ENCODE measurements at places on chromosomes 4 and X.

DNA sequence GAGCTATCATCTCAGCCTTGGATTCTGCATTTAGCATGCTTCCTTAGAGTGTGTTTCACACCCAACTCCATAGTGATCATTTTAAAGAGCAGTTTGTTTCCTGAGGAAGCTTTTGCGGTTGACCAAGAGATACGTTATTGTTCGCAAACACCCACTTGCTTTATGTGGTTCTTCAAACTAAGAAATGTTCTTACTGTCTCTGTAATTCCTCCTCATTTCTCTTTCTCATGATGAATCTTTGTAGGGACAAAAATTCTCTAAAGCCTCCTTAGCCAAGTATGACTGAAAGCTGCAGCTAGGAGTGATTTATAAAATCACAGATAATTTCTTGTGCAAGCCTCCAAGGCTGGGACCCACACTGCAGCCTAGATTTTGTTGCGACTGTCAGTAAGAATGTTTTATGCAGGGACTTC lies 10.0 kb downstream of the TNIP3 start:
- DNase-seq: no peak

DNA sequence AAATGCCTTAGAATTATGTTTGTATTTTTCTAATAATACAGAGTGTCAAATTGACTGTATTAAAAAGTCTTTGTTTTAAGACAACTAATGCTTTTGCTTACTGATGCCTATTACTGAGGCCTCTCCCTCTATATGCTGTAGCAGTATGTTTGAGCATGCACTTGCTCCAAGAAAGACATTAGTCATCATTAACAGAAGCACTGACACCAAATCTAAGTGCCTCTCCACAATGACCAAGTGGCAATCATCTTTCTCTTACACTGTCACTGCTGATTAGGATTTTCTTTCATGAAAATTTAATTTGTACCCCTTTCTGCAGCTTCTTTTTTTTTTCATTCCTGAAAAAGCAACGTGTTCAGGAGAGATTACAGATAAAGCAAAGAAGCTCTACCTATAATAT lies 11.1 kb upstream of the MAB21L2 start:
- no peak for DNase-seq

GRCh38 chrX:77223046-77223445 lies 224.1 kb upstream of the FGF16 start:
- no peak for DNase-seq

GRCh38 chr4:141132072-141132708 lies 1.1 kb downstream of the RNF150 start:
- DNase-seq: no peak

DNA sequence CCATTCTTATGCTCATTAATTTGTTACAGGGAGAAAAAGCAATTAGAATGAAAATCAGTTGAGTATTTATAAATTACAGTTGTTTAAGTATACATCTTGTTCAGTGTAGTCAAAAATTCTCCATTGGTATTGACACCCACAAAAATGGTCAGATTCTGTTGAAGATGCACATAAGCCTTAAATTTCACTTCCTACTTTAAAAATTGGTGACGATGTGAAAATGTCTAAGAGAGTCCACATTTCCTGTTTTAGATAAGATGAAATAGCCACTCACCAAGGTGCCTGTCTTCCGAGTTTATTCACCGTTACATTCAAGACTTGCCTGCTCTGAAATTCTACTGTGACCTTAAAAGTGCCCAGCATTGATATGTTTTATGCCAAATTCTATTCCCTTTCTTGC lies 93.6 kb downstream of the GPR143 start:
- DNase-seq: no peak

DNA sequence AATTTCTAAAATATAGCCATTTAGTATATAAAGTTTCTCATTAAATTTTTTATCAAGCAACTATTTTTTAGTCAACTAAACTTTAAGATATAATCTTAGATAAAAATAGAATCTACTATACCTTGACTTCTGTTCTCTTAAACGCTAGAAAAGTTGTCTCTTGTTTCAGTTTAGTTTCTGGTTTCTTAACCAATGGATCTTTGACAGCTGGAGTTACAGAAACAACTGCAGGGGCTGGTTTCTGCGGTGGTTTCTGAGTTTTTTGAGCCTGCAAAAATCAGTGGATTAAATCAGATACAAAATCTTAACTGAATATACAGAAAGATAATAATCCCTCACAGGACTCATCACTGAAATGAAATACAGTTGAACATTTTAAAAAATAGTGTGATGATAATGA lies 21.9 kb downstream of the INTS12 start:
- no peak for DNase-seq

GRCh38 chrX:12986886-12987285 lies 12.0 kb downstream of the TMSB4X start:
- no peak for DNase-seq

DNA sequence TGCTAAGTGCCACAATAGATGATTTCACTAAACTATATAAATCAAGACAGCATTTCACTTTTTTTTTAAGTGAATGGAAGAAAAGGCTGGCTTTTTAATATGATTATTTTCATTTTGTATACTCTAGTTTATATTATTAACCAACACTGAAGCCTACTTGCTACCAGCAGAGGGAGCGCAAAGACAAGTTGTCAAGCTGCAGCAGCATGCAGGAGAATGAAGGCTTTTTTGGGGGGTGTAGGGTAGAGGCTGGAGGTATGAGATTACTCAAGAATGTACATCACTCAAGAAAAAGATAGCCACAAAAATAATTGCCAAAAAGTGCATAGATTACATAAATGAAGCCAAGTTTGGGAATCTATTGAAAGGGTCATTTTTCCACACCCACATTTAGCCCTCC lies 519.5 kb downstream of the FGF13 start:
- DNase-seq: no peak

DNA sequence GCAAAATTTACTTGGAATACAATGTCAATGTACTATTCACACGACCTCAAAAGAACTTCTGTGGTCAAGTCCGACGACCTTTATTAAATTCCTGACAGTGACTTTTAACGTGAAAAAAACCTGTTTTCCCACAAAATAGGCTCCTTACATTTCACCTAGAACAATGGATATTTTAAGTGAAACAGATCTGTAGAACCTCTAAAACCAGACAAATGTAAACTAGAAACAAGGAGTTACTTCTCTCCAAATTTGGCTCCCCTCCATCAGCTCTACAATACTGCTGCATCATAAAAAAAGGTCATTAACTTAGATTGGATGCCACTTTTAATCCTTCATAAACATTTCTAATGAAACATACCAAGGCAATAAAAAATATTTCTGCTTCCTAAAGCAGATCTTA lies 1.2 kb downstream of the NEK1 start:
- DNase-seq: no peak

- DNase-seq: no peak
These were observed 945.5 kb upstream of the AGA start for GRCh38 chr4:178387756-178388155.

GRCh38 chr4:139175646-139176301 lies 1.2 kb downstream of the ELF2 start:
- DNase-seq: no peak

Measured in amygdala (tissue), 56 donors.